ENCODE measurements at places on chromosomes 3 and 15.

GRCh38 chr3:48634661-48635221 is 520 bp downstream of the SLC26A6 start:
- no peak for DNase-seq

DNA sequence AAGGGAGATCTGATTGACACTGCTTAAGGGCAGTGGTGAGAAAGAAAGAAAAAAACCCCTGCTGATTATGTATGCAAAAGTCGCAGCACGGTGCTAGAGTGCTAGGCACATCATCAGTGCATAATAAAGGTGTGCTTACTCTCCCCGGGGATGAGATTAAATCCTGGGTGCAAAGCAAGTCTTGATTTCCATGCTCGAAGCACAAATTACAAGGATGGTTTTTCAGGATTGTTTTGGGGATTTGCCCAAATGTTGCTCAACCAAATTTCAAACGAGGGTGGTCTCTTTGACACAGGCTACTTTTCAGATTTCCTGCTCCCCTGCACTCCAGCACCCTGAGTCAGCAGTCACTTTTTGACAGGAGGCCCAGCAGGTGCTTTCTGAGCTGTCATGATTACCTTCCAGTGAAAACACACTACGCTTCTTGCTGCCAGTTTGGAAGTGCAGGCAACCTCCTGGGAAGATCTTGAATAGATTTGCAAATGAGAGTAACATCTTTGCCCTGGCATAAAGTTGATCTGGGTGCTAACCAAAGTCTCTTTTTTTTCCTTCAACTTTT is 167.5 kb upstream of the TRIM42 start:
- DNase-seq = no peak

GRCh38 chr15:94259121-94259751 is 27.9 kb downstream of the MCTP2 start:
- no peak for DNase-seq

DNA sequence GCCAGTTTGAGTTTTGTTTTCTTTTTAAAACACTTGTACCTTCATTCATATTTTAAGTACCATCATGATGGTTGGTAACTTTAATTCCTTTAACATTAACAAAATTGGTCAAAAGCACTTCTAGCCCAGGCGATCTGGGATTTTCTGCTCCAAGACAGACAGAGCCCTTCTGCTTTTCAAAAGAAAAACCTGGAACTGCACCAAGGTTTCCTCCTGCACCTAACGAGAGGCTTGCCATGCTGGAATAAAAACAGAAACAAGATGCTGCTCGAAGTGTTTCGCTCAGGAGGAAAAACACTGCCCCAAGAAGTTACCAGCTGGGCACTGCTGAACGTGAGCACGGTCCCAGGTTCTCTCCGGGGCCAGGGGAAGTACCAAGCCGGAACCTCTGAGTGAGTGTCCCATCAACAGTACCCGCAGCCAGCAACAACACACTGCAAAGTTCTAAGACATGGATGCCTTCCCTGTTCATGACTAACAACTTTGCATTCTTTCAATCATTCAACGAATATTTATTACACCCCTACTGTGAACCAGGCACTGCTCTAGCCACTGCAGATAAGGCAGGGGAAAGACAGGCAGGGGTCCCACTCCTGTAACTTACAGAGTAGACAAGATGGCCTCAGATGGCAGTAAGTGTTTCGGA is 98.8 kb downstream of the XXYLT1 start:
- no peak for DNase-seq

DNA sequence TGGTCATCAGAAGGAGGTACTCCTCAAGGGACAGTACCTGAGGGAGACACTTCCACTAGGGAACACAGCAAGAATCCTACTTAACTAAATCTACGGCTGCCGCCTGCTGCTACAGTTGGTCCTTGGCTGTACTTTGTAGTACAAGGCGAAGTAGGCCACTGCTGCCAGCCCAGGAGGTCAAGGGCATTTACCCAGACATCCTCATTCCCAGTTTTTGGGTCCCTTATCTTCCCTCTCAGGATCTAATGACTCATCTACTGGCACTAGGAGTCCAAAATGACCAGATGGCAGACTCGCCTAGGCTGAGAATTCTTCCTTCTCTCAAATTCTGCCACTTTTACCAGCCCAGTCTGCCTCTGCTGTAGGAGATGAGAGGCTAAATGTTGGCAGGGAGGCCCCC is 27.1 kb upstream of the LAMP3 start:
- DNase-seq = no peak

DNA sequence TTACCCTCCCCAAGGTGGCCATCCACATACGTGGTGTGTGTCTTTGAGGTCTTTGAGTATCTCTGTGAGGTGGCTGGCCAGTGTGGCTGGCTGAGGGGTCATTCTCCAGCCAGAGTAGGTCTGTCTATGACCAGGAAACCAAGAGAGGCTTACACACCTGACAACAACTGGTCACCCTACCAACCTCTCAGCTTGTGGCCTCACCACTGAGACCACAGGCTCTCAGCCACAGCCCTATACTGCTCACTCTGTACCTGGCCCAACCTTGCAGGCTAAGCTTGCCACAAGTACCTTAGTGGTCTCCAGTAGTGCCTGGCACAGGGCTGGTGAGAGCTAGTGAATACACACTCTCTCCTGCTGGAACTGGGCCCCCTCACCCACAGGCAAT is 5.1 kb downstream of the HEMK1 start:
- DNase-seq = no peak

- DNase-seq = no peak
Measured at GRCh38 chr3:66472313-66473134, 28.3 kb downstream of the LRIG1 start.

DNA sequence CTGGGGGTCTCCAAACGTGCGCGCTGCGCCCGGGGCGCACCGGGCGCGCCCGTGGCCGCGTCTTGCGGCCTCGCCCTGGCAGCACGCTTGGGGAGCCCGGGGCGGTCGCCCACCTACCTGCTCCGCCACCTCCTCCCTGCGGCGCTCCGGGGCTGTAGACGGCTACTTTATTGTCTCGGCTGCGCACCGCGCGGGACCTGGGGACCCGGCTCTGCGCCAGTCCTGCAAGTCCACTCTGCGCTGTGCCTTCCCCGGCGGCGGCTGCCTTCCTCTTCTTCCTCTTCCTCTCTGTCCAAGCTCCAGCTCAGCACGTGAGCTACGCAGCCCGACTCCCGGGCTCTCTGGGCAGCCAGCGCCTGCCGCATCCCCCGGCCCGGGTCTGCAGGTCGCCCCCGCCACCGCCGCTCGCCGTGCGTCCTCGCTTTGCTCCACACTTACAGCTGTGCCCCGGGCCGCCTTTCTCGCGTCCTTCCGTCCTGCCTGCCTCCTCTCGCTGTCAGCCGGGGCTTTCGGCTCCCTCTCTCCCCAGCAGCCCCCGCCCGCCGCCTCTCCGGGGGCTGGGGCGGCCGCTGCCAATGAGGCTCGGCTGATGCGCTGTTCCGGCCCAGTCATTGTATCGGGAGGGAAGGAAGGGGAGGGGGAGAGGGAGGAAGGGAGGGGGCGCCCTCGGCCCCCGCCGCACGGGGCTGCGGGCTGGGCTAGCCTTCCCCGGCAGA is 156.4 kb upstream of the FRMD4B start:
- no peak for DNase-seq

DNA sequence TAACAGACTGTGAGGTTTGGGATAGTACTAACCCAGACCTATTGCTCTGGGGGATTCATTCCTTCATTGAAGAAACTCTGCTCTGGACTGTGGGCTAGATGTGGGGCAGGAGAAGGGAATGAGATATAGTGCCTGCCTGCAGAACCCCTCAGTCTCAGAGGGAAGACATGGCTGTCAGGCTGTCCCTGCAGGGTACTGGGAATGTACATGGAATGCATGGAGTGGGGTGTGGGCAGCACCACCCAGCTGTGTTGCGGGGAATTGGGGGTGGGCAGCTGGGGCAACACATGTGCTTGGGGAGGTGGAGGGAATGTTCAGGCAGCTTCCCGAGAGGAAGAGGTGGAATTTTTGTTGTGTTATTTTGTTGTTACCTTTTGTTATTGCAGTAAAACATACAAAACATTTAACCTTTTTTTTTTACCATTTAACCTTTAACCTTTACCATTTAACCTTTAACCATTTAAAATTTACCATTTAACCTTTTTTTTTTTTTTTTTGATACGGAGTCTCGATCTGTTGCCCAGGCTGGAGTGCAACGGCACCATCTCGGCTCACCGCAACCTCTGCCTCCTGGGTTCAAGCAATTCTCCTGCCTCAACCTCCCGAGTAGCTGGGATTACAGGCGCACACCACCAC is 7.3 kb downstream of the PAQR5 start:
- no peak for DNase-seq

- DNase-seq = no peak
Measured at GRCh38 chr3:71425491-71426071, 157.9 kb downstream of the FOXP1 start.

All from activated naive CD4-positive, alpha-beta T cell (primary cell).